ENCODE measurements at places on chromosomes 6 and 20. TPM values are rescaled to one million over a fixed set of nuclear protein-coding genes. Genes with fewer than 3 reads are reported as not detected.

- DNase-seq = peak; percentile 15
These were observed 38.2 kb downstream of the PMEPA1 start for GRCh38 chr20:57671662-57672061.

- DNase-seq = no peak
These were observed 342.5 kb upstream of the JARID2 start for GRCh38 chr6:14903176-14904038.

LY6G6D gene
- total RNA-seq = not detected

CCN6 gene
- total RNA-seq = not detected

GRCh38 chr6:5275497-5275896, 14.2 kb downstream of the FARS2 start:
- peak; percentile 36 for DNase-seq

DNA sequence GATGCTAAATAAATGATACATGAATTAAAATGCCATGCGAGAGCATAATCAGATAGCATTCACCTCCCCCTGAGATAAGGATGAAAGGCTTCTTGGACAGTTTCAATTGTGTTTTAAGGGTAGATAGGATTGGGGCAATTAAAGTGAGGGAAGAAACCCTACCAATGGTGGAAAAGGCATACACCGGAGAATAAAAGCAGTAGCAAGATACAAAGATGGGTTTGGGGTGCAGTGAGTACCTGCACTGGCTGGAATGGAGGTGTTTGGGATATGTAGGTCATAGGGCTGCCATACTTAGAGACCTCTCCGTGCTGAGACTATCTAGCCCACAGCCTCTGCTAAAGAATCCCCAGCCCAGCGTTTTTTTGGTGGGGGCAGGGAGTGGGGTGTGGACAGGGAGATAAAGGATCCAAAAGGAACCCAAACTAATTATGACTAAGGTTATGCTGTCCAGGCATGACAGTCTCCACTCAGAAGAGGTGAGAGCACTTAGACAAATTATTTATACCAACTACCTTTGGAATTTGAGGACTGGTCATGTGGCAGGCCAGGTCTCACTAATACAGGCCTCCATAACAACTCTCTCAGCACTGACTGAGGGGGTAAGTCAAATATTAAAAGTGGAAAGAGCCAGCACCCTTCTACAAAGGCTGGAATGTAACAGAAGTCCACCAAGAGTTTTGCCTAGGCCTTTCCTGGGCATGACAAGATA, 280.8 kb downstream of the ADGB start:
- no peak for DNase-seq

- no peak for DNase-seq
These were observed 60.4 kb upstream of the CCN2 start for GRCh38 chr6:132011582-132011981.

KCNS1 gene
- total RNA-seq = 1.1 TPM

PPP1R14C gene
- 0.11 TPM for total RNA-seq

DNA sequence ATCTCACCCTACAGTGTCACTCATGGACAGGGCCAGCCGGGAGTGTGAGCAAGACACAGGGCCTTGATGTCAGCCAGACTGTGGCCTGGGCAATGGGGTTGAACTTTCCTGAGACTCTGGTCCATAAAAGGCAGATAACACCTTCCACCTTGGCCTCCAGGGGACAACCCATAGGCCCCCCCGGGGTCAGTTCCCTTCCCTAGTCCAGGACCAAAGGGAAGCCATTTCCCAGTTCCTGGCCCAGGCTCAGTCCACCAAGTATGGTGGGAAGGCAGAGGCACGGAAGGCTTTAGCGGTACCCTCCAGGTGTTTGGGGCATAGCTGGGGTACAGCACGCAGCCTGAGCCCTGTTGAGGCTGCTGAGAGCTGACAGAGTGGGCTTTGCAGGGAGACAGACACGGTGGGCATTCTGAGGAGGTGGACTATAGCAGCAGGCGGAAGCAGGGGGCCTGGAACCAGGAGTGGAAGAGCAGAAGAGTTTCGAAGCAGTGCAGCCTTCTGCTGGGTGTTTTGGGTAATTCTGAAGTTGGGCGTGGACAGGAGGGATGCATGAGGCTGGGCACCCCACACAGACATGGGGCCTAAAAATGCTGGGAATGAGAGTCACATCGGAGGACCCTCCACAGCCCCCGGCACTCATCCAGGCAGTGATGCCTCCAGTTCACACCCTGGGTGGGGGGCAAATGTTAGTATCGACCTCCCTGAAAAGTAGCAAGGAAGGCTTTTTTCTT, 43.9 kb upstream of the CD93 start:
- DNase-seq = no peak

SMPDL3A gene
- 59.4 TPM for total RNA-seq

KHDC1L gene
- total RNA-seq = not detected

GRCh38 chr6:24019393-24019792, 106.6 kb upstream of the NRSN1 start:
- no peak for DNase-seq

DNA sequence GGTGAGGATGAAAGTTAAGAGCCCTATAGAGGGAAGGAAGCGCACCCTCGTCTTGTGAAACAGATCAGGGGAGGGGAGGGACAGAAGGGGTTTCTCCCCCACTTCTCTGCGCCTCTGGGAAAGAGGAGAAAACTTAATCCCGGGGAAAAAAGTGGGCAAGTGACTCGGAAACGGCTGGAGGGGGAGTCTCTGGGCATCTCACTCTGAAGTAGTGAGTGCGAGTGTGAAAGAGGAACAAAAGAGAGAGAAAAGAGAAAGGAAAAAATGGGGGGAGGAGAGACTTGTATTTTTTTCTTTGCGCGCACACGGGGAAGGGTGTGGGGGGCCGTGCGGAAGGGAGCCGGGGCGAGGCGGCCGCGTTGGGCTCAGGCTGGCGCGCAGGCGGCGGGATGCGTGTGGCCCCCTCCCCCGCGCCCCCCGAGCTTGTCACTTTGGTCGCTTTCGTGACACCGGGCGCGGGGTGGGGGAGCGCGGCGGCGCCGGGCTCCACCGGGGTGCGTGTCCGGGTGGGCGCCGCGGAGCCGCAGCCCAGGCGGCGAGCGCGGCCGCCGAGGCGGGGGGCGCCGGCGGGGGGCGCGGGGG, 454 bp downstream of the L3MBTL3 start:
- no peak for DNase-seq

MAP3K4 gene
- 17.2 TPM for total RNA-seq

ARHGAP40 gene
- total RNA-seq = not detected

DNA sequence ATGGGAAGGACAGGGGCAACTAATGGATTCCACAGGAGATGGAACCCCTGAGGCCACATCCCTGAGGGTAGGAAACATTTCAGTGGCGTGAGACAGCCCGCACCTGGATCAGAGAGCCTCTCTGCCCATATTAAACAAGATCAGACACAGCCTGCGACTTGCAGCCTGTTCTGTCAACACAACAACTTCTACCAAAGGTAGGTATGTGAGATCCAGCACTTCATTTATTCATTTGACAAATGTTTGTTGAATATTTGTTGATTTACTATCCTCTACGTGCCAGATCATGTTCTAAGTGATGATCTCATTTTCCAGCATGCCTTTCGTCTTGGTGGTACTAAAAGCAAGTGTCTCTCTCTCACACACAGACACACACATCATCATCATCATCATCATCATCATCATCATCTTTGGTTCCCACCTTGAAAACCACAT, 43.2 kb upstream of the NT5E start:
- no peak for DNase-seq

SLC22A1 gene
- total RNA-seq = 0.95 TPM

GRCh38 chr20:2694519-2694918, 1.9 kb downstream of the EBF4 start:
- DNase-seq = no peak

DNA sequence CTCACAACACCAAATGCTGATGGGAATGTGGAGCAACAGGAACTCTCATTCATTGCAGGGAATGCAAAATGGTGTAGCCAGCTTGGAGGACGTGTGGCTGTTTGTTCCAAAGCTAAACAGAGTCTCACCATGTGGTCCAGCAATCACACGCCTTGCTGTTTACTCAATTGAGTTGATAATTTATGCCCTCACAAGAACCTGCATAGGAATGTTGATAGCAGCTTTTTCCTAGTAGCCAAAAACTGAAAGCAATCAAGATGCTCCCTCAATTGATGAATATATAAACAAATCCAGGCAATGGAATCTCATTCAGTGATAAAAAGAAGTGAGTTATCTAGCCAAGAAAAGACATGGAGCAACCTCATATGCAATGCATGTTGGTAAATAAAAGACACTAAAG, 15.6 kb upstream of the VSX1 start:
- DNase-seq = no peak

TPX2 gene
- total RNA-seq = 74.2 TPM

ZC2HC1B gene
- not detected for total RNA-seq

DNA sequence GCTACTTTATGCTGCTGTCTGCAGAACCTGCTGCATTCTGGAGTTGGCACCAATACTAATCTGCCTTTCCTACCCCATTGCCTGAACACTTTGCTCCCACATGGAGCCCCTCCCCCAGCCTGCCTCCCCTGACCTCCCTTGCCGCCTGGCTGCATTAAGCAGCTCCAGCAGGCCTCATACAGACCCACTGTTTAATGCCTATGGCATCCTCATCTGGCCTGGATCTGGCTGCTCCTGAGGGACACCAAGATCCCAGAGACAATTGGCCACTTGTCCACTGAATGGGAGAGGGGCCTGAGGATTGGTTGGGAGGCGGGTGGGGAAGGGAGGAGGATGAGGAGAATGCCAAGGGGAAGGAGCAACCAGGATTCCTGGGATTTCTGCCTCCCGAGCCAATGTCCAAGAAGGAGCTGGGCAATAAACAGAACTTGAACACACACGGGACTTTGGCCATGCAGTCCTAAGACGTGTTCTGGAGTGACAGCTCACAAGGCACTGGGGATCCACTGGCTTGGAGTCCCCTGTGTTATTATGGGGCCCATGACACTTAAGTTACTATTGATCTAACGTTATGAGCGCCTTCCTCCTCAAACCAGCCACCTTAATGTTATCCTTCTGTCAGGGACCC, 10.4 kb upstream of the KCNK5 start:
- peak; percentile 20 for DNase-seq

DNA sequence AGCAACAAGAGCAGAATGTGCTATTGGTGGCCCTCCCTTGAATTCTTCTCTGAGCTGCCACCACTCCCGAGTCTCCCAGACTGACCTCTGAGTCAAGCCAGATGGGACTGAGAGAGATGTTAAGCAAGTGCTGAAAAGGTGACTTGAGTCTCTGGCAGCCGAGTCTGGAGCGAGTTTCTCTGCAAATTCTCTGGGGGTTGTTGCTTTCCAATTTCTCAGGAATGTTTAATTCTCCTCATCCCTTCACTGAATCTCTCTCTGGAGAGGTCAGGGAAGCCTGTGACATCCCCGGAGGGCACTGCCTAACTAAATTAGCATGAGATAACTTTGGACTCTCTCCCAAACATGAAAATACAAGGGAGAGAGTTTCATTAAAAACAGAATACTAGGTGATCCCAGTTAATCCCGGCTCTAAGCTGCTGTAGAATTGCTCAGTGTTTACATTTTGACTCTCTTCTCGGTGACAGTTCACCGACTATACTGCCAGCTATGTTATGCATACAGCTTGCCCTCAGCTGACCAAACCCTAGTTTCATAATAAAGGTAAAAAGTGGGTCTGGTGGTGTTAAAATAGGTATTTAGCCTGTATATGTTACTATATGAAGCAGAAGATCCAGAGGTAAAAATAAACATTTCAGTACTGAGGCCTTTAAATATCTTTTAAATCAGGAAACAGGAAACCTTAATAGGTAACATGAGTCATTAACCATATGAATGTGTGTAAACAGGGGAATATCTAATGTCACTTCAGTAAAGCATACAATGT, 157.9 kb downstream of the FOXC1 start:
- DNase-seq = no peak

DNA sequence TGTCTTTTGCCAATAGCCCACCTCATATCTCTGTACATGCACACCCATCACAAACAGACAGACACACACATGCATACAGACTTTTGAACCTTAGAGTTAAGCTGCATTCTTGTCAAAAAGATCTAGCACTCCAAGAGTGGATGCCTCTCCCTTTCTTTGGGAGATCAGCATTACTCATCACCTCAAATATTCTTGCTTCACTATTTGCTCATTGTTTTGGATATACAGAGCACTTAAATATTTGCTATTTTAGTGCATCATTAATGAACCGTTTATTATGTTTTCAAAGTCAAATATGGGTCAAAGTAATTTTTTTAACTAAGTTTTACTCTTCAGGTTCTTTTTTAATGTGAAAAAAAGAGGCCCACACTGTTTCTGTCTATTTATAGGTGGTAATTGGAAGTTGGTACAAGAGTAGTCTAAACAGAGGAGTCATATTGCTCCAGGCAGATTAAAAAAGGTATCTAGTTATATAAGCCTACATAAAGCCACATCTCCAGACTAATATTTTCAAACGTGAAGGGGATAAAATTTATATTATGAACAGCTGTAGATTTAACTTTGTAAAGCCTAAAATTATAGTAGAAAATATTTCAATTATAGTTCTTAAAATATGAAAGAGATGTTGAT, 102.6 kb downstream of the FLRT3 start:
- DNase-seq = no peak

DNA sequence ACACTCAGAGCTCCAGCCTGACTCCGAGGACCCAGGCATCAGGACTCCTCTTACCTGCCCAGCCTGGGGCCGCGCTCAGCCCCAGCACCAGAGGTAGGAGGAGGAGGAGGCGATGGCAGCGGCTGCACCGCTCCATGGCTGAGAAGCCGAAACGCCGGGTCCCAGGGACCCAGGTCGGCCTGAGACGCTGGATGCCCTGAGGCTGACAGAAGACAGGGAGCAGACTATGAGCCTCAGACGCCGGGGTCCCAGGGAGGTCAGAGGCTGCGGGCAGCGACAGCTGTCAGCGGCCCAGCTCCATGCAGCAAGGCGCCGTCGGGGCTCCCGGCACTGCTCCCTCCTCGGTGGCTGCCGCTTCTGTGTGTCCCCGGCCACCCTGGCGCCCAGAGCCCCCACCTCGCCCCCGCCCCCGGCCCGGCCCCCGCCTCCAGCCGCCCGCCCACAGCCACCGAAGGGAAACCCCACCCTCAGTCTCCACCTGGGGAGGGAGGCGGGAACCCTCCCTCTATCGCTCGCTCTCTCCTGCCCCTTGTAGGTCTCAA, at the start of gene COL11A2:
Gene COL11A2 (minus strand): TSS at position 363 of the 542 bp plus-strand sequence. CDS start 227 bp downstream, at position 136.
- no peak for DNase-seq

COL12A1 gene
- total RNA-seq = 1.1 TPM

- DNase-seq = no peak
These were observed 197.7 kb downstream of the BCAS1 start for GRCh38 chr20:53872561-53873229.

OR2J3 gene
- total RNA-seq = not detected

PRR18 gene
- not detected for total RNA-seq
